Effector memory CD4-positive, alpha-beta T cell (primary cell): ENCODE measurements at places on chromosomes 13 and 19.

DNA sequence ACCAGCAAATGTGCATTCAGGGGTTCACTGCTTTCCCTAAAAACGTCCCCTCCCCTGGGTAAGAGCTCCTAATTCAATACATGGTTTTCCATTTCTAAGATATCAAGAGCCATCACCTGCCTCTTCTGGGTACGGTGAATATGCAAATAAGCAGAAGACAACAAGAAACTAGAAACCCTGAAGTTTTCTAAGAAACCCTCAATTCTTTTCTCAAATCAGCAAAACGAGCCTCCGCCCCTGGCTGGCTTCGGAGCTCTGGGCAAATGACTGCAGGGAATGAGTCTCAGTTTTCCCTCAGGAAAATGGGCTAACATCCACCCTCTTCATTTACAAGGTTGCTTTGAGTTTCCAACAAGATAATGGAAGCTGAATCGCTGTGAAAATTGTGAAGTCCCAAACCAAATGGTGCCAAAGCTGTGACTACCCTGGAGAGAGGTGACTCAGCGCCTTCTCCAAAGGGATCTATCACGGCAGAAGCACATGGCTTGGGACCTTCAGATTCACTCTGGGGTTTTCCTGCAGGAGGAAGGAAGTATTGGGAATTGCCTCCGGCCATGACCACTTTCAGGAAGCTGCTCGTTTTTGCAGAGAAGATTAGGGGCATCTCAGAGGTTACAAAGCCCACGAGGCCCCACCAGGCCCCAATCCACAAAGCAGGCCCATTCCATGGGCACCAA lies 26.6 kb downstream of the KLF2 start:
- DNase-seq, result no peak

DNA sequence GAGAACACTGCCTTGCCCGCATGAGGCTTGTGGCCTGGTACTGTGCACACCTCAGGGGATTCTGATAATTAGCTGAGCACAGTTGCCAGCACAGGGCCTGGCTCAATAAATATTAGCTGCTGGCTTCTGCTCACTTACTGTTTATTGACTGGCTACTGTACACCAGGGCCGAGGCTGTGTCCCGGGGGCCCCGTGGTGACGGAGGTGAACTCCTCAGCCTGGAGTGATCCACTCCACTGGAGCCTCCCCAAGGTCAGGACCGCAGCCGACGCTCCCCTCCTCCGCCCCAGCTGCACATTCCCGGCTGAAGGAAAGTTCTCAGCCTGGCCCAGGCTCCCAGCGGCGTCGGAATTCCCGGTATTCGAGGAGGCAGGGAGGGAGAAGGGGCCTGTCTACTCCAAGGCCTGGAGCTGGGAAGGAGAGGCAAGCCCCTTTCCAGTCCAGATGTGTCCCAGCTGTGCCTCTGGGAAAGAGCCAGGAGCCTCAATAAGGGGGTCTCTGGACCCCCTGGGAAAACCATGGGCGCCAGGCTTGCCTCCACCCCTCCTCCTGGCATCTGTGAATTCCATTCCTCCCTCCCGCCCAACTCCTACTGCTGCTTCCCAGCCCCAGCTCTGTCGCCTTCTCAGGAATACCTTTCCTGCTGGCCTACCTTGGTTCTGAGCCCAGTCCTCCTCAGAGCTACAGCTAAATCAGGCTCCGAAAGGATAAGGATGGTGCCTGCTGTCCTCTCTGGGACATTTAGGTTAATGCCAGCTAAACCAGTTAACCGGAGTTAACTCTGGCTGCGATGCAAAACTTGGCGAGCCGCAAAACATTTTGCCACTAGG lies 7.3 kb downstream of the RPS16 start:
- no peak for DNase-seq

DNA sequence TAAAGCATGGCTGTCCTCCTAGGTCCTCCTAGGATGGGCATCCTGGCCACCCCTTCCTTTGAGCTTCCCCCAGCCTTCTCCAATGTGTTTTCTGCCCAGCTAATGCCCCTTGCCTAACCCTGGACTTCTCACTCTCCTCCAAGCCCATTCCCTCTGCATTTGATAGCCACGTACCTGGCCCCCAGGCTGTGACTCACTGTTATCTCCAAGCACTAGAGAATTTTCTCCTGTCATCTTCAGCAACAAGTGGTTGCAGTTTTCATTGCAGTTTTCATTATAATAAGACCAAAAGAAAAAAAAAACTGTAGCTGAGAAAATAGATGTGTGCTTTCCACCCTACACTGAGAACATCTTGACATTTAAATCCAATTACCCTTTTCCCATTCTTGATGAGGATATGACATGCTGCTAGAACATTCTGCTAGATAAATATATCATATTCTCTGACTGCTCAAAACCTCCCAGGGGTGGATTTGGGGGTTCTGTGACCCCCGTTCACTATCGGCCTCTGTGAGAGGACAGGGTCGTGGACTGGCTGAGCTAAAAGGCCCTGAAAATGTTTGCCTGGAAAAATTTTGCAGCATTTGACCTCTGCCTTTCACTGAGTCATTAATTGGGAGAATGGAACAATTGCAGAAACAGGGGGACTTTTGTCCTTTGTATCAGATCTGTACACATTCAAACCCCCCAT lies 58.8 kb upstream of the KCTD15 start:
- DNase-seq, result no peak

GRCh38 chr13:111577208-111577828 lies 256.9 kb downstream of the TEX29 start:
- DNase-seq, result no peak

DNA sequence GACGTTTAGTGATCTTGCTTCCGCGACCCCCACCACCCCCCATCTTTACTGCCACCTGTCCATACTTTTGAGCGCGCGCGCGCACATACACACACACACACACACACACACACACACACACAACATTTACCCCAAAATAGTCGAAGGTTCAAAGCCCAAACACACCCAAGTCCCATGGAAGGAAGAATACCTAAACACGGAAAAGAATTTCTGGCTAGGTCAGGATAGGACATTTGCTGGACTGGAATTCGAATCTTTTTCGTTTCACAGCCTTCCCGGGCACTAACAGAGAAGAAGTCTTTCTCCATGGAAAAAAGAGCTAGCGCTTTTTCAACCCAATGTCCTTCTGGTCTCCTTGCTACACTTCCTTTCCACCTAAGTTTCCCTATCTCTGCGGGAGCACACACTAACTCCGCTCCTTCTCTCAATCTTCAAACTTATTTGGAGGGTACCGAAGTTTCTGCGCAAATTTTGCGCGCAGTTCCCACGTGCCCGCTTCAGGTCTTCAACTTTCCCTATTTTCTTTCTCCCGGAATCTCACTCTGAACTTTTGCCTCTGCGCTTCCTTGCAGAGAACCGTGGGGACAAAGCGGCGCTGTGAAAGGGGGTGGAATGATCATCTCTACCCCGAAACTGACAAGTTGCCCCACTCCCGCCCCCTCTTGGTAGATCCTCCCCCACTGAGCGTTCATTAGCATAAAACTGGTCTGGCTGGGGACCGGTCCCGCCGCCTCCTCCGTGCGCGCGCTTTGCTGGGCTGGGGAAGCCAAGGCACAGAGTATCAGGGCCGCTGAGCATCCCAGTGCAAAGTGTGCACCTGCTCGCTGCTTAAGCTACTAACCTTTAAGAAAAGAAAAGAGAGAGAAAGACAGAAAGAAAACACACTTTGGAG lies 2.7 kb downstream of the DACH1 start:
- DNase-seq, result no peak

GRCh38 chr13:54633456-54633855 lies 1604.8 kb downstream of the OLFM4 start:
- no peak for DNase-seq

GRCh38 chr13:76440568-76440967 lies 445.6 kb downstream of the KCTD12 start:
- DNase-seq, result no peak

GRCh38 chr19:42201489-42202289 lies 15.8 kb downstream of the DEDD2 start:
- peak; percentile 36 for DNase-seq

DNA sequence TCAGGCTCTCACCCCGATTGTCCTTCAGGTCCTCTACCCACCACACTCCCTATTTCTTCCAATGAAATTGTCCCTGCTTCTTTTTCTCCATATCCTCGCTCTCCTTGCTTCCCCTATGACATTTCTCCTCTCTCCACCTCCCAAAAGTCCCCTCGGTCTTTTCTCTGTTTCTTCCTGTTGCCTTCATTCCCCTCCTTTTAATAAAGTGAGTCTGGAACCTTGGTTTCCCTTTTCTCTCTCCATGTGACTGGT lies 676 bp upstream of the ZNF574 start:
- no peak for DNase-seq

- no peak for DNase-seq
These were observed 98.7 kb upstream of the RNF113B start for GRCh38 chr13:98275681-98276171.

DNA sequence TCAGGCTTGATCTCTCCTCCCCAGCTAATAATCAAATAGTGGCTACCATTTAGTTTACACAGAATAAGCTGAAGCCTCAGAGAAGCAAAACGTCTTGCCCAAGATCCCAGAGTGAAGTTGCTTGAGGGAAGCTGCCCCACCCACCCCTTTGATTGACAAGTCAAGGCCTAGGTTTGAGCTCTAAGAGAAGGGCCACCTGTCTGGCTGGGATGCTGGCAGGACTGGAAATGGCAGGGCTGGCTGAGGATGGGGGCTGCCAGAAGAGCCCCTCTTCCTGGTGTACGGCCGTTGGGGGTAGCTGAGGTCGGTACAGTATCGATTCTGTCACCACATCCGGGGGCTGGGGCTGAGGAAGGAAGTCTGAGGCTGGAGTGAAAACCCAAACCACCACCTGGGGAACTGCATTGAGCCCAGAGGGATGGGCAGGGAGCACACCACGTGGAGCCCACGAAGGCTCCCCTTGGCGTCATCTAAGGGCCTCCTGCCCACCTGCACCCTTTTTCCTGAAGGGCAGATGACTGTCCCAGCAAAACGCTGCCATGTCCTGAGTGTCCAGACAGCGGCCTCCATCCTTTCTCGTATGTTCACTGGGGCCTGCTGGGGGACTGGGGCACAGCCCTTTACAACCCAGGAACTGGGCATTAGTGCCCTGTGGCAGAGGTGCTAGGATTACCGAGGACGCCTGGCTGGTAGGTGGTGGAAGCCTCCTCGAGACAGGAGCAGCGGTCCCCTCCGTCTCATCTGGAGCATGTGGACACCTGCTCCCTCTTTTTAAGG lies 1.4 kb upstream of the PRKD2 start:
- peak; percentile 65 for DNase-seq

DNA sequence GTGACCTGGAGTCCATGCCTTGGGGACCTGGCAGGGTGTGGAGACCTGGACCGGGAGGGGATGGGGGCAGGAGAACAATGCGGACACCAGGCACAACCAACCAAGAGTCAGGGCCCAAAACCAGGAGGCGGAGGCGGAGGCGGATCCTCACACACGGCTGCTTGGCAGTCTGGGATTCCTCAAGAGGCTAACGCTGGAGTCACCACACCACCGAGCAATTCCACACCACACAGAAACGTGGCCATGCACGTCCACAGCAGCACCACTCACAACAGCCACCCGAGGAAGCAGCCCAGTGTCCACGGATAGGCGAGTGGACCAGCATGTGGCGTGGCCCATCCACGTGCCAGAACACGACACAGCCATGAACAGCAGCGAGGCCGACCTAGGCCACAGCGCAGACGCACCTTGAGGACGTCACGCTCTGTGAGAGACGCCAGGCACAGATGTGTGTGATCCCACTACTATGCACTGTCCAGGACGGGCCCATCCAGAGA lies 17.7 kb downstream of the SBNO2 start:
- no peak for DNase-seq

- peak; percentile 23 for DNase-seq
These were observed 492 bp downstream of the TMEM147 start for GRCh38 chr19:35545855-35546381.

DNA sequence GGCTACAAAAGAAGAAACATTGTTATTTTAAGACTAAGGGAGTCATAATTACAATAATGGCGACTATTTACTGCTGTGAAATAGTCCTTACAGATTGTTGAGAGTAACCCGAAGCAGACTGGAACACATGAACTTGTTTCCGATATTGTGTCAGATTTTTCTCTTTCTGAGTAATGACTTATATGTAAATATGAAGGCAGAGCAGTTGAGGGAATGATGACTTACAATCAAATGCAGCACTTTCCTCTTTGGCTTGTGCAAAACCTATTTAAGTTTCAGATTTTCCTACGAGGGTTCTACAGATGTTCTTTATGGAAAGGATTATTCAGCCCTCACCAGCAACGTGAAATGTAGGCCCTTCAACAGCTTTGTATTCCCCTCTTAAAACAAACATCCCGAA lies 198.6 kb downstream of the RGCC start:
- DNase-seq, result no peak

DNA sequence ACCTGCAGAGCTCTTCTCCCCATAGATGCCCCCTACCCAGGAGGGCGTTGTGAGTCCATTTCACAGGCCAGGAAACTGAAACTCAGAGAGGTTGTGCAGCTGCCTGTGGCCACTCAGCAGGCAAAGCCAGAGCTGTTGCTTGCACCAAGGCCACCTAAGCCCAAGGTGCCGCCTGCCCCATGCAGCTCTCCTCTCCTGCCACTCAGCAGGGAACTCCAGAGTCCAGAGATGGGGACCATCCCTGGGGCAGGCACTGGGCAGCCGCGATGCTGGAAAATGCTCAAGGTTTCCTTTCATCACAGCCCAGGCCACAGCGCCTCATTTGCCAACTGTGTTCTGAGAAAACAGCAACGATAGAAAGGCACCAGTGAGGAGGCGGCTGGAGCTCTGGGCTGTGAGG lies 41.0 kb upstream of the PEPD start:
- no peak for DNase-seq

DNA sequence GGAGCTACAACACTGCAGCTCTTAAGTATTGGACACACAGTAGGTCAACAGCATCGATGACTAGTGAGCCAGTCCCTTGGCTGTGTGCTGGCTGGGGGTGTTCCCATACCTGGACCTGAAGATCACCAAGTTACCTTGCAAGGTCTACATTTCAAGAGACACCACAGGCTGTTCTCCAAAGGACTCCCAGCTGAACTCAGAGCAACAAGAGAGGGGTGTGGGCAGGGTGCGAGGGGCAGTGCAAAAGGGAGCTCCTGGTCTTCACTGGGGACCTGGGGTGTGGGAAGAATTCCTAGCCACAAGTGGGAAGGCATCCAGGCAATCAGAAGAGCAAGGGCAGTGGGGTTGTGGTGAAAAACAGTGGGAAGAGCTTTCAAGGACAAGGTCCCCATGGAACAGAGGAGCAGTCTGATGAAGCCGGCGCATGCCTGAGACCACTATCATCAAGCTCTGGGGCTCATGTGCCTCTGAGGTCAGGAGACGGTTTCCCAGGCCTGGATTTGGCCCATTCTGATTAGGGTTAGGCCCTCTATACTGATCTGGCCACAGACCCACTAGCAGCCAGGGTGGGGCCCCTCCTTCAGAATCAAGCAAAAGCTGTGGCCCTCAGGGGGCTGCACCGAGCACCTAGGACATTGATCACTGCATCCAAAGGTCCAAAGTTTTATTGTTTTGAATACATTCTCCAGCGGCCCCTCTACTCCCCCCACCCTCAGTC lies 4.7 kb upstream of the GSK3A start:
- no peak for DNase-seq

DNA sequence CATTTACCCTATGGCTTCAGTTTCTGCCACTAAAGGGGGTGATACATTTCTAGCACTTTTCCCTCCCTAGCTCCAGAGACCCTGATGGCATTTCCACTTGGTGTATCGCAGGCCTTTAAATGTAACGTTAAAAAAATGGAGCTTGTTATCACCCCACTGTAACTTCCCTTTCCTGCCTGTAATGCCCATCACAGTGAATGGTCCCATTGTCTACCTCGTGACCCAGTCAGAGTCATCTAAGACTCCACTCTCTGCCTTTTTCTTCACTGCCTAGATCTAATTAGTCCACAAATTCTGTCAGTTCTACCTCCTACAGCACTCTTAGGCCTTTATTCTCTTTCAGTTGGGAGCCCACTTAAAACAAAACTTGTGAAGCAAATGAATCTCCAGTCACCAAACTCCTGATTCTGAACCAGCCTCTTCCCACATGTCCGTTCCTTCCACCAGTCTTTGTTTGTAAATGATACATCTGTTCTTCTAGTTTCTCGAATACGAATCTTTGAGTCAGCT lies 64.8 kb downstream of the NHLRC3 start:
- DNase-seq, result no peak
